ENCODE measurements at places on chromosomes 6 and 20.
A peak's percentile ranks its signal among the peaks of the same experiment; 100 is the strongest.

GRCh38 chr6:17984812-17985670 is 2.4 kb downstream of the KIF13A start:
- no peak for DNase-seq

GRCh38 chr6:151324488-151324825 is 66.9 kb downstream of the ZBTB2 start:
- no peak for DNase-seq

DNA sequence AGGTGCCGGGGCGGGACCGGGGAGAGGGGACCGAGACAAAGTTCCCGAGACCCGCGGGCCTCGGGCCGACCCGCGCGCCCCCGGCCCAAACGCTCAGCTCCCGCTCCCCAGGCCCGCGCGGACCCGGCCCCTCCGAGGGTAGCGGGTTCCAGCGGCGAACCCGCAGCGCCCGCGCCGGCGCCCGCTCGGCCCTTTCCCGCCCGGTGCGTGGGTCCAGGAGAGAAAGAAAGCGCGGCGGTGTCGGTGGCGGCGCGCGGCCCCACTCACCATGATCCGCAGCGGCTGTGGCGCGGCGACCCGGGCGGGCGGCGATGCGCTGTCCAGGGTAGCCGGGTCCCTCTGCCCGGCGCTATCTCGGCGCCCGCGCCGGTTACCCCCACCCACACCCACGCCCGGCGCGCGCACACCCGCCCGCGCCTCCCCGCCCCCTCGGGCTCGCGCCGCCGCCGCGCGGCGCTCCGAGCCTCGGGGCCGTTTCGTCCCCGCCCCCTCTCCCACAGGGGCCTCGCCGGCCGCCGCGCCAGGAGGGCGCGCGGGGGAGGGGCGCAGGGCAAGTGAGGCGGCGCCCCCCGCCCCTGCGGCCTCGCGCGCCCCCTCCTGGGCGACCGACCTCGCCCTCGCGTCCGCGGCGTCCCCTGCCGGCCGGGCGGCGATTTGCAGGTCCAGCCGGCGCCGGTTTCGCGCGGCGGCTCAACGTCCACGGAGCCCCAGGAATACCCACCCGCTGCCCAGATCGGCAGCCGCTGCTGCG is at the start of gene ELOVL2:
Gene ELOVL2 (minus strand): TSS at position 345 of the 751 bp plus-strand sequence. CDS start 75 bp downstream, at position 270.
- DNase-seq: peak; percentile 7

- peak; percentile 77 for DNase-seq
These were observed 169.3 kb upstream of the ZNF337 start for GRCh38 chr20:25865715-25866656.

GRCh38 chr6:16583144-16583762 is 178.0 kb downstream of the ATXN1 start:
- no peak for DNase-seq

GRCh38 chr20:1130847-1131246 is 12.4 kb downstream of the PSMF1 start:
- DNase-seq: no peak

All from stimulated activated CD4-positive, alpha-beta T cell treated with anti-CD3 and anti-CD28 coated beads, Interleukin-1b, Interleukin-23, amount 100 ng/mL, for 48 hours (primary cell).